Effector memory CD8-positive, alpha-beta T cell (primary cell): ENCODE measurements at places on chromosomes 6 and 20.

DNA sequence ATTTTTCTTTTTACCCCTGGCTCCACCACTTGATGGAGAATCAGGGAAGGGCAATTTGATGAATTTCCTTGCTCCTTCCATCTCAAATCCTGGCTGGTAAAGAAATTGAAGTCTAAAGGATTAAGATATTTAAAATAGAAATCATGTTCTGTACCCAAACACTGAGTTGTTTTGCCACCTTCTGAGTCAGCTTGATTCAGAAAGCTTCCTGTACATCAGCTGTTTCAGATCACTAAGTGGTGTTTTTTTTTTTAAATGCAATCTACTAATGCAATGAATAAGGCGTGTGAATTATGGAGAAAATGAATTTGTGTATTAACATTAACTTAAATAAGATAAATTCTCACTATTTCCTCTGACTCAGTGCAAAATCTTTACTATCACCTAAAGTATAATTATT lies 11.5 kb upstream of the POPDC3 start:
- no peak overlapping the region for H3K4me3 ChIP-seq
- H3K4me1 ChIP-seq = no peaks in the 10 kb centered on the region
- H3K36me3 ChIP-seq = no peaks in the 10 kb centered on the region
- no peak overlapping the region for H3K27ac ChIP-seq

DNA sequence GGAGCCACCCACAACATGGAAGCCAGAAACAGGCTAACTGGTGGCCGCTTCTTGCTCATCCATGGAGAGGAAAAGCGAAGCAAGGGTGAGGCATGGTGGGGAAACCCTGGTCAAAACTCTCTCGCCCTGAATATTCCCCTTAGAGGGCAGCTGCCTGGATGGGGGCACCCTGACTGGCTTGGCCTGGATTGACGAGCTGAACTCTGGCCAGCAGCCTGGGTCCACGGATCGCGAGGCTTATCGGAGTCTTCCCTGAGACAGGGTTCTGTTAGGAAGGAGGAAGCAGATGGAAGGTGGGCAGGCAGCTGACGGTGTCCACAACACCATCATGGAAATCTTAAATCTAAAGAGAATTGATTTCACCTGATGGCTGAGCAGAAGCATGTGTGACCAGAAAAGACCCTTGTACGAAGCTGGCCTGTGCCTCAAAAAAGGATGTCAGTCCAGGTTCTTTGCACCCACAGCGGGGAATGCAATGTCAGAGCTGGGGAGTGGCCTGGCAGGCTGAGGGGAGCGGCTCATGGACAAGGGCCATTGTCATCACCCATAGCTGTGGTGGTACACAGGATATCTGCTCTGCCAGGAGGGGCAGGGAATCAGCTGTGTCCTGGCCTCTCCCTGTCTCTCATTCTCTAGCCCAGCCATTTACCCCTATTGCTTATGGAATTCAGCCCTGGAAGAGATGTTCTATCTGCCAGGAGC lies 109.4 kb upstream of the SNX9 start:
- no peak overlapping the region for H3K4me3 ChIP-seq
- H3K27ac ChIP-seq = no peak overlapping the region
- no peaks in the 10 kb centered on the region for H3K4me1 ChIP-seq
- no peaks in the 10 kb centered on the region for H3K36me3 ChIP-seq

GRCh38 chr20:18057101-18057993 lies at the start of gene OVOL2:
OVOL2 (minus strand) TSS chr20:18057916; CDS start chr20:18057634, 282 bp downstream.
- H3K4me1 ChIP-seq = peaks cover 5% of the 10 kb centered on the region
- DNase-seq = no peak
- peak within 1 kb of the TSS; percentile 53 for H3K4me3 ChIP-seq

GRCh38 chr6:109456111-109456583 lies 575 bp upstream of the MICAL1 start:
- no peaks in the 10 kb centered on the region for H3K27me3 ChIP-seq
- no peak overlapping the region for H3K27ac ChIP-seq
- H3K4me1 ChIP-seq = peaks cover 53% of the 10 kb centered on the region

DNA sequence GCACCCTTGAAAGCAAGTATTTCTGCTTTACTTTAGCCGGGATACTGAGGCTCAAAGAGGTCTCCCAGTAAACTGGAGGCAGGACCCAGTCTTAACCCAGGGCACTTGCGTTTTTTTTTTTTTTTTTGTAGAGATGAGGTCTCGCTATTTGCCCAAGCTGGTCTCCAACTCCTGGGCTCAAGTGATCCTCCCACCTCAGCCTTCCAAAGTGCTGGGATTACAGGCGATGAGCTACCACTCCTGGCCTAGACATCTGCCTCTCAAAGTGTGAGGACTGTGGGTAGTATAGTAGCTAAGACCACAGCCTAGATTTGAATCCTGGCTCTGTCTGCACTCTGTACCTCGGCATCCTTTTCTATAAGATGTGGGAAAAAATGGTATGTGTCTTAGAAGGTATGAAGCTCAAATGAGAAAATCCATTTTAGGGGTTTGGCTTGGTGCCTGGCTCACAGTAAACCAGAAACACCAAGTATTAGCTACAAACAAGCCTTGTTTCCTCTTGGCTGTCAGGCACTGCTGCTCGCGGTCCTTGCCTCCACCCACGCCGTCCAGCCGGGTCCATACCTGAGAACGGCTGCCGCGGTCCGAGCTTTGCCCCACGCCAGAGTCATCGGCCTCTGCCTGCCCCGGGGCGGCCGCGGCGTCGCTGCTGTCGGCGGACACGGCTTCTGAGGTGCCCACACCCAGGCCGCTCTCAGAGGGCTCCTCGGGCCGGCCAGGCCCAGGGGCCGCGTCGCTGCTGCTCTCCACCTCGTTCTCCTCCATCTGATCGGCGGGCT lies 1.2 kb downstream of the ZNF335 start:
- peak overlapping the region; percentile 100 for H3K27ac ChIP-seq
- H3K4me3 ChIP-seq = peak overlapping the region; percentile 85
- peaks cover 19% of the 10 kb centered on the region for H3K4me1 ChIP-seq
- no peak for DNase-seq
- H3K36me3 ChIP-seq = peaks cover 62% of the 10 kb centered on the region

DNA sequence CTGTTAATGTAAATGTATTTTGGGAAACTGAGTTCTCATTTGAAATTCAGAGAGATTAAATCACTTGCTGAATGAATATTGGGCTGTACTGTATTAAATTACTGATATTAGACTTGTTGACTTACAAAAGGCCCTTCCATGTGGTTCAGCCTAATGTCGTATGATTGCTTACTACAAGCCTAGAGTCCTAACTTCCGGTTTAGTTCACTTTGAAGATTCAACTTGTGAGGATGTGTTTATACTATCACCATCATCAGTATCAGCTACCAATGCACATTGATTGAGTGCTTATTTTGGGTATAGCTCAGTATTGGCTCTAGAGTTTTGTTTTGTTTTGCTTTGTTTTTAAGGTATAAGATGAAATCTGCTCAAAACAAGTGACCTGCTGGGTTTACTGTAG lies 48.3 kb downstream of the FAM217A start:
- peak overlapping the region; percentile 90 for H3K27ac ChIP-seq
- no peak for DNase-seq
- no peaks in the 10 kb centered on the region for H3K27me3 ChIP-seq
- peak overlapping the region; percentile 19 for H3K4me3 ChIP-seq
- peaks cover 46% of the 10 kb centered on the region for H3K4me1 ChIP-seq

DNA sequence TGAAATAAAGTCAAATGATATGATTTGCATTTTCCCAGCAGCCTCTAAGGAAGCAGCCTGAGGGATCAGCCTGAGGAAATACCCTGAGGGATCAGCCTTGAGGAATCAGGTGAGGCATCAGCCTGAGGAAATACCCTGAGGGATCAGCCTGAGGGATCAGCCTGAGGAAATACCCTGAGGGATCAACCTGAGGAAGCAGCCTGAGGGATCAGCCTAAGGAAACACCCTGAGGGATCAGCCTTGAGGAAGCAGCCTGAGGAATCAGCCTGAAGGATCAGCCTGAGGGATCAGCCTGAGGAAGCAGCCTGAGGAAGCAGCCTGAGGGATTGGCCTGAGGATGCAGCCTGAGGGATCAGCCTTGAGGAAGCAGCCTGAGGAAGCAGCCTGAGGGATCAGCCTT lies 669.7 kb upstream of the AGPAT4 start:
- H3K27ac ChIP-seq = no peak overlapping the region
- no peak for DNase-seq
- H3K27me3 ChIP-seq = no peaks in the 10 kb centered on the region
- H3K36me3 ChIP-seq = no peaks in the 10 kb centered on the region
- no peaks in the 10 kb centered on the region for H3K4me1 ChIP-seq

- no peak for DNase-seq
- no peak overlapping the region for H3K4me3 ChIP-seq
- peaks cover 22% of the 10 kb centered on the region for H3K36me3 ChIP-seq
These were observed 2.8 kb upstream of the COX7A2 start for GRCh38 chr6:75246386-75246785.

- H3K27me3 ChIP-seq = peaks cover 38% of the 10 kb centered on the region
- H3K4me3 ChIP-seq = no peak overlapping the region
- H3K36me3 ChIP-seq = peaks cover 2% of the 10 kb centered on the region
- peaks cover 4% of the 10 kb centered on the region for H3K4me1 ChIP-seq
- H3K27ac ChIP-seq = no peak overlapping the region
These were observed 139.7 kb downstream of the CDC5L start for GRCh38 chr6:44527181-44527580.

DNA sequence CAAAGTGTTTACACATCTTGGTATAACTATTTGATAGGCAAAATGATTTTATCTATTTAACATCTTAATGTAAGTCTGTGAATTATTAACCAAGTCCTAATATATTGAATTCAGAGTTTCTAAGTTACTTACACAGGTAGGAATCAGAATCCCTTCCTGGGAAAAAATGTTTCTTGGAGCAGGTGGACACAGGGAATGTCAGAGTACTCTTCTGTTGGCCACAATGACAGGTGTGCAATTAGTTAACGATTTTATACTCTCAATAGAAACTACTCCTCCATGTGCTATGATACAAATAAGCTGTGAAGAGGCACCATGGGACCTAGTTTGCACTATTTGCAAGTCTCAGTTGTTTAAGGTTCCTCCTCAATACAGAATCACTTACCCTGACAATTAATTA lies 821 bp upstream of the TAAR5 start:
- peaks cover 70% of the 10 kb centered on the region for H3K27me3 ChIP-seq
- no peak for DNase-seq
- H3K36me3 ChIP-seq = no peaks in the 10 kb centered on the region
- no peak overlapping the region for H3K4me3 ChIP-seq
- no peak overlapping the region for H3K27ac ChIP-seq

- H3K27me3 ChIP-seq = peaks cover 49% of the 10 kb centered on the region
- H3K27ac ChIP-seq = no peak overlapping the region
- no peak overlapping the region for H3K4me3 ChIP-seq
- no peaks in the 10 kb centered on the region for H3K4me1 ChIP-seq
- DNase-seq = no peak
- no peaks in the 10 kb centered on the region for H3K36me3 ChIP-seq
These were observed 261.9 kb upstream of the ECI2 start for GRCh38 chr6:4397307-4397706.

GRCh38 chr6:42383421-42384205 lies 68.1 kb downstream of the TRERF1 start:
- no peaks in the 10 kb centered on the region for H3K36me3 ChIP-seq
- H3K27ac ChIP-seq = peak overlapping the region; percentile 74
- no peak for DNase-seq
- no peaks in the 10 kb centered on the region for H3K27me3 ChIP-seq
- no peak overlapping the region for H3K4me3 ChIP-seq

DNA sequence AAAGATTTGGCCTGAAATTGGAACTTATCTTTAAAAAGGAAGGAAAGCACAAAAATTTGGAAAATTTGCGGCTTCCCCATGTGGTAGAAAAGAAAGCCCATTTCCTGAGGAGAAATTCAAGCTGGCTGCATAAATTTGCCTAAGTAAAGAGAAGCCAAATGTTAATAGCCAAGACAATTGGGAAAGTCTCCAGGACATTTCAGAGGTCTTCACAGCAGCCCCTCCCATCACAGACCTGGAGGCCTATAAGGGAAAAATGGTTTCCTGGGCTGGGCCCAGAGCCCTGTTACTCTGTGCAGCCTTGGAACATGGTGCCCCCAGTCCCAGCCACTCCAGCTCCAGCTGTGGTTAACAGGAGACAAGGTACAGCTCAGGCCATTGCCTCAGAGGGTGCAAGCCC lies 736.5 kb downstream of the HACE1 start:
- H3K4me1 ChIP-seq = no peaks in the 10 kb centered on the region
- no peak for DNase-seq
- no peaks in the 10 kb centered on the region for H3K36me3 ChIP-seq
- no peak overlapping the region for H3K27ac ChIP-seq

- H3K36me3 ChIP-seq = peaks cover 3% of the 10 kb centered on the region
- no peak overlapping the region for H3K4me3 ChIP-seq
- no peak for DNase-seq
- H3K27me3 ChIP-seq = peaks cover 68% of the 10 kb centered on the region
These were observed 246.0 kb upstream of the ECI2 start for GRCh38 chr6:4381381-4381780.

GRCh38 chr6:18555750-18556149 lies 168.6 kb downstream of the RNF144B start:
- no peak for DNase-seq
- no peak overlapping the region for H3K27ac ChIP-seq
- H3K36me3 ChIP-seq = no peaks in the 10 kb centered on the region
- peaks cover 24% of the 10 kb centered on the region for H3K27me3 ChIP-seq
- H3K4me3 ChIP-seq = no peak overlapping the region
- no peaks in the 10 kb centered on the region for H3K4me1 ChIP-seq

GRCh38 chr6:144234399-144234798 lies 50.7 kb upstream of the UTRN start:
- H3K27me3 ChIP-seq = no peaks in the 10 kb centered on the region
- DNase-seq = no peak
- H3K4me3 ChIP-seq = no peak overlapping the region
- no peaks in the 10 kb centered on the region for H3K36me3 ChIP-seq
- no peak overlapping the region for H3K27ac ChIP-seq

GRCh38 chr20:9070304-9070703 lies 1.4 kb downstream of the PLCB4 start:
- H3K4me3 ChIP-seq = no peak overlapping the region
- H3K4me1 ChIP-seq = peaks cover 3% of the 10 kb centered on the region
- peaks cover 9% of the 10 kb centered on the region for H3K27me3 ChIP-seq
- no peak for DNase-seq

- H3K4me1 ChIP-seq = peaks cover 10% of the 10 kb centered on the region
- no peak overlapping the region for H3K4me3 ChIP-seq
These were observed 30.9 kb upstream of the AVP start for GRCh38 chr20:3115190-3116107.

- peaks cover 2% of the 10 kb centered on the region for H3K27me3 ChIP-seq
- H3K27ac ChIP-seq = no peak overlapping the region
- H3K36me3 ChIP-seq = no peaks in the 10 kb centered on the region
- peak; percentile 32 for DNase-seq
- peaks cover 9% of the 10 kb centered on the region for H3K4me1 ChIP-seq
These were observed 10.9 kb upstream of the LPIN3 start for GRCh38 chr20:41329435-41330342.

- H3K4me1 ChIP-seq = peaks cover 8% of the 10 kb centered on the region
- peaks cover 20% of the 10 kb centered on the region for H3K36me3 ChIP-seq
- DNase-seq = no peak
- H3K27ac ChIP-seq = no peak overlapping the region
- H3K27me3 ChIP-seq = no peaks in the 10 kb centered on the region
These were observed 3.8 kb downstream of the SLC2A4RG start for GRCh38 chr20:63743210-63743970.

GRCh38 chr6:16518265-16518664 lies 243.0 kb downstream of the ATXN1 start:
- H3K27me3 ChIP-seq = no peaks in the 10 kb centered on the region
- no peak for DNase-seq
- H3K27ac ChIP-seq = peak overlapping the region; percentile 59
- peaks cover 10% of the 10 kb centered on the region for H3K36me3 ChIP-seq

GRCh38 chr20:21075471-21075870 lies 30.7 kb downstream of the LINC00237 start:
- no peaks in the 10 kb centered on the region for H3K36me3 ChIP-seq
- DNase-seq = no peak
- H3K27me3 ChIP-seq = peaks cover 51% of the 10 kb centered on the region
- no peak overlapping the region for H3K4me3 ChIP-seq

GRCh38 chr6:149749594-149750135 lies at the start of gene PCMT1:
PCMT1 (plus strand) TSS chr6:149749741; CDS start chr6:149749902, 161 bp downstream.
- DNase-seq = peak; percentile 95
- peak within 1 kb of the TSS; percentile 77 for H3K27ac ChIP-seq
- peaks cover 31% of the 10 kb centered on the region for H3K4me1 ChIP-seq
- H3K4me3 ChIP-seq = peak within 1 kb of the TSS; percentile 84
- peaks cover 36% of the 10 kb centered on the region for H3K36me3 ChIP-seq
- H3K27me3 ChIP-seq = no peaks in the 10 kb centered on the region
